ENCODE measurements at places on chromosomes 5 and 9. TPM values are rescaled to one million over a fixed set of nuclear protein-coding genes. Genes with fewer than 3 reads are reported as not detected.

The IER5L gene
- total RNA-seq, result 34.2 TPM

The IL3 gene
- not detected for total RNA-seq

The DPM2 gene
- total RNA-seq, result 43.8 TPM

The PHYHD1 gene
- 4.7 TPM for total RNA-seq

The BTNL3 gene
- not detected for total RNA-seq

The ORM2 gene
- total RNA-seq, result not detected

The CKS2 gene
- total RNA-seq, result 15.0 TPM

The TRPM3 gene
- 0.21 TPM for total RNA-seq

The SAXO1 gene
- total RNA-seq, result not detected

The SLC1A1 gene
- total RNA-seq, result 5.3 TPM

The XRCC4 gene
- 6.3 TPM for total RNA-seq

The ADCY2 gene
- total RNA-seq, result not detected

The INSL6 gene
- not detected for total RNA-seq

The SCGB3A2 gene
- total RNA-seq, result not detected

The PAPPA gene
- not detected for total RNA-seq

The PCDHA13 gene
- 0.43 TPM for total RNA-seq

The DDX4 gene
- not detected for total RNA-seq

The SLC25A2 gene
- total RNA-seq, result 0.28 TPM

The INSL4 gene
- not detected for total RNA-seq

The CCDC192 gene
- not detected for total RNA-seq

The CCNJL gene
- 17.0 TPM for total RNA-seq

The EGFLAM gene
- 26.0 TPM for total RNA-seq

The NDST1 gene
- 116 TPM for total RNA-seq

The FGF18 gene
- not detected for total RNA-seq

The ARAP3 gene
- total RNA-seq, result 6.0 TPM

The ZNF883 gene
- 3.2 TPM for total RNA-seq

The SOX30 gene
- not detected for total RNA-seq

The ACOT12 gene
- total RNA-seq, result not detected

The MAMDC4 gene
- total RNA-seq, result 0.83 TPM

The BTNL9 gene
- 0.16 TPM for total RNA-seq

The RELL2 gene
- 5.7 TPM for total RNA-seq

The SPAG8 gene
- not detected for total RNA-seq

The TLX3 gene
- total RNA-seq, result not detected

The OTP gene
- total RNA-seq, result 0.53 TPM

The BRD3OS gene
- total RNA-seq, result 26.7 TPM

The LECT2 gene
- not detected for total RNA-seq

The HRCT1 gene
- total RNA-seq, result 1.6 TPM

The POU5F2 gene
- 2.3 TPM for total RNA-seq

The GGTA1 gene
- total RNA-seq, result not detected

The CARTPT gene
- total RNA-seq, result not detected

The SOHLH1 gene
- total RNA-seq, result not detected
